NCI-H1694 treated with DMSO at 0.1 percent for 48 hours (cell line): ENCODE measurements at places on chromosomes 3 and 15.

DNA sequence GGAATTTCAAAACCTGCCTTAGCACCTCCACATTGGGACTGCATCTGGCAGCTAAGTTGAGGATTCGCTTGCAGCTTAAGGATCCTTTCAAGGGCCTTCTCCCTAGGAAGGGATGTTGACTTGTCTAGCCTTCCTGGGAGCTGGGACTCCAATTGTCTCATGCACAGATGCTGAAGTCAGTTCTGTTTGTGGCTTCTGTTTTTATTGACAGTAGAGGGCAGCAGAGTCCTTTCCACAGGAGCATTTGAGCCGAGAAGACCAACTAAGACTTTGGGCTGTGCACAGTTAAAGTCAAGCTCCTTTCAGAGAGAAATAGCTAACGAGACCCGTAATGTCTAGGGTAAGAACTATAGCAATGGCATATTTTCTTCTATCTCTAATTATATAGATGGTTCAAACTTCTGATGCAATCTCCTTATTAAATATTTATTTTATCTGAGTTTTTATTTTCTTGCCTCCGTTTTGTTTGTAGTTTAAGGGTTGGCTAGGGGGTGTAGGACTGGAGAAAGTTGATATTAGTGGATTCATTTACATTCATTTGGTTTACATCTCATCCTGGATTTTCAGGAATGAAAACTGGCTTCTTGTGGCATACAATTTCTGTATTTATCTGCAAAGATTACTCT is 59.7 kb upstream of the KBTBD8 start:
- peak; percentile 11 for DNase-seq

- no peak for DNase-seq
Measured at GRCh38 chr3:5784690-5785089, 597.2 kb downstream of the EDEM1 start.

GRCh38 chr3:113626503-113627371 is 69.7 kb downstream of the USF3 start:
- DNase-seq = no peak

- DNase-seq = no peak
Measured at GRCh38 chr3:14647976-14648955, 3.3 kb upstream of the CCDC174 start.

DNA sequence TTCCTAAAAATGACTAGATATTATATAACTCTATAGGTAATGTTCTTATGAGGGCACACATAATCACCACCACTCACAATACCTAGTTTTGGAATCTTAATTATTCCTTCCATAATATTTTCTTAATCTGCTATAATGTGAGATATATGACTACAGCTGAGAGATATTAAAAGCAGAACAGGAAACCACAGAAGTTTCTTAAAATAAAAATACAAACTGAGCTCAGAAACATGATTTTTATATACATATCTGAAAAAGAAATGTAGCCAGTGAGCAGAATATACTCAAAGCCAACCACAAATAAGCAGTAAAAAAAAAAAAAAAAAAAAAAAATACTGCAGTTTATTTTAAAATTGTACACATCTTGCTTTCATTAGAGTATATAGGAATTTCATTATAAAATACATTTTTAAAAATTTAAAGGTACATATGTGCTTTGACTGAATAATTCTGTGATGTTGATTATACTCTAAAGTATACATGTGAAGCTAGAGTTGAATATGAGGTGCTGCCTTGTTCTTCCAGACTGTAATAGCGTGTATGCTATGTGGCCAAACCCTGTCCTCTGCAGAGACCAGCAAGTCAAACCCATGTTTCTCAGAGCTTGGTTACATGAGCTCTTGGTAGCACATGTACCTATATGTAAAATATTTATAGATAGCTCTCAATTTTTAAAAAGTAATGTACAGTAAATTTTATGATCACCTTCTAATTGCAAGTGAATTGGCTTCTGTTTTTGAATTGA is 175.0 kb downstream of the UBE2E2 start:
- DNase-seq = no peak

GRCh38 chr3:135169651-135170050 is 374.6 kb downstream of the EPHB1 start:
- DNase-seq = no peak

DNA sequence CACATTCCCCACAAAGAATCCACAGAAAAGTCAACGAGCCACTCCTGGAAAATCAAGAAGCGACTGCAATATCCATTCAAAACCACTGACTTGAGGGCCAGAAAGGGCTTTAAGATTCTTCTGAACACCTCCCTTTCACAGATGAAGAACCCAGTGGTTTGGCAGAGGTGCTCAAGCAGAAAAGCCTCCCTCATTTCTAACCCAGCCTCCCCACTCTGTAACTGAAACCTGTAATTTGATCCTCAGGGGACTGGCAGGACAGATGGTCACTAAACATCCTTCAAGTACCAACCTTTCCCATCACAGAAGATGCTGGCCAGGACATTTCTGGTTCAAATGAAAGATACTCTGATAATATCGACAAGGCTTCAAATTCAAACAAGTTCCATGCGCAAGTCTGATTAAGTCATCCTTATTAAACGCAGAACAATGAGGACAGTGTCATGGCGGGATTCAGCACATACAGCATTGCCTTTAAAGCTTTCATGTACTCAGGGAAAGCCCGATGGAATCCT is 5.5 kb downstream of the SEMA5B start:
- no peak for DNase-seq

- no peak for DNase-seq
Measured at GRCh38 chr3:51340013-51340829, 44.9 kb upstream of the MANF start.

DNA sequence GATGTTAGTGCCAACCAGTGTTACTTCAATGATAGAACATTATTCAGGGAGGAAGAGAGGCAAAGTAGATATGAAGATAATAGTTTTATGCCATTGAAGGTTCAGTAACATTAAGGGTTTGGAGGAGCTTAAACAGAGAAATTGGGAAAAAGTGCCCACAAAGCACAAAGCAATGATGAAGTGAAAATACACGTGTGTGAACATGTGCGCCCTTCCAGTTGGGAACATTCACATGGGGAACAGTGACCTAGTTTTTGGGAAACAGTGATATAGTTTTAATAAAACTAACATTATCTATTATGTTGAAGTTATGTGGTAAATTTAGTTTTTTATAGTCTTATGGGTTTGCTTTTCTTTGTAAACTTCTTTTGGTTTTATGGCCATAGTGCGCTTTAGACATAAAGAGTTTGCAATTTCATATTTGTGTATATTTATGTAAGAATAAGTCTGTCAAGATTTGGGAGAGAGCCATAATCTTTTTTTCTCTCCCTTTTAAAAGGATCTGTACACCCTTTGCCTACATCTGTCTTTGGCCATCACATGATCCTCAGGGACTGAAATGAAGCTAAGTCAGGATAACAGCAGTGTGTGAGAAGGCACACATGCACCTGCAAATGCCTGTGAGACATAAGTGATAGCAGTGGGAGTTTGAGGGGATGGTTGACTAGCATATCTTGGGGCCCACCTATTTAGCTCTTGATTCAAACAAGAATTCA is 450.3 kb upstream of the THRB start:
- no peak for DNase-seq

DNA sequence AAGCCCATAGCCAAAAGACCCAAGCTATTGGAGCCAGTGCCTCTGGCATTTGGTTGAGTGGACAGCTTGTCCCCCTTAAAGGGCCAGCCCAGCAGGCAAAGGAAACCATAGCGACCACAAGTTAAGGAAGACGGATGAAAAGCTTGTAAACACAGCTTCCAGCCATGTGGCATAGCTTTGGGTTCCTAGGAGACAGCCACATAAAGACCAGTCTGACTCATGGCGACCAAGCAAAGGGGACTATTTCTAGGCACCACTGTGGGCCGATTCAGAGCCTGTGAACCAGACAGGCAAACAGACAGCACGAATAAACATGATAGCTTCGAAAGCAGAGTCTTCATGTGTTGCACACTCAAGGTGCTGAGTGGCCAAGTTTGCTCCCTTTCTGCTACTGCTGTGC is 30.5 kb upstream of the SRGAP3 start:
- DNase-seq = no peak

- DNase-seq = no peak
Measured at GRCh38 chr3:188756241-188756640, 415.5 kb upstream of the TPRG1 start.

- DNase-seq = no peak
Measured at GRCh38 chr15:25378501-25378901, 60.3 kb downstream of the UBE3A start.

GRCh38 chr15:23387621-23388190 is 33.2 kb downstream of the GOLGA8S start:
- no peak for DNase-seq

GRCh38 chr3:119912220-119912619 is 130.3 kb downstream of the NR1I2 start:
- DNase-seq = no peak

GRCh38 chr3:132394320-132394719 is 23.0 kb upstream of the DNAJC13 start:
- no peak for DNase-seq

GRCh38 chr3:185977679-185978040 is 39.8 kb upstream of the TRA2B start:
- DNase-seq = no peak

DNA sequence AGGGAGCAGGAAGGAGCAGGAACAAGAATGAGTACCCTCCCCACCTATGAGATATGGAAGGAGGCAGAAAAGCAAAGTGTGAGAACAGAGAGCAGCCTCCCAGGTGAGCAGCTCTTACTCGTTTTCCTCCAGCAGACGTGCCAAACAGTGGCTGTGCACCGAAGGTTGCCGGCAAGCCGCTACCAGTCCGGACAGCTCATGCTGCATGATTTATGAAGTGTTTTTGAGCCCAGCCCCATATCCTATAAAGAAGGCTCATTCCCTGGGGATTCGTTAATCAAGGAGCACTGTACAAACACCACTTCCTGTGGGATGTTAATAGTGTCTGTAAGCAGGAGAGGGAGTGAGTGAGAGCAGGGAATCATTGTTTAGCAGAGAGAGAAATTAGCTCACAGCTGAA is 118.3 kb upstream of the FOXB1 start:
- peak; percentile 91 for DNase-seq

DNA sequence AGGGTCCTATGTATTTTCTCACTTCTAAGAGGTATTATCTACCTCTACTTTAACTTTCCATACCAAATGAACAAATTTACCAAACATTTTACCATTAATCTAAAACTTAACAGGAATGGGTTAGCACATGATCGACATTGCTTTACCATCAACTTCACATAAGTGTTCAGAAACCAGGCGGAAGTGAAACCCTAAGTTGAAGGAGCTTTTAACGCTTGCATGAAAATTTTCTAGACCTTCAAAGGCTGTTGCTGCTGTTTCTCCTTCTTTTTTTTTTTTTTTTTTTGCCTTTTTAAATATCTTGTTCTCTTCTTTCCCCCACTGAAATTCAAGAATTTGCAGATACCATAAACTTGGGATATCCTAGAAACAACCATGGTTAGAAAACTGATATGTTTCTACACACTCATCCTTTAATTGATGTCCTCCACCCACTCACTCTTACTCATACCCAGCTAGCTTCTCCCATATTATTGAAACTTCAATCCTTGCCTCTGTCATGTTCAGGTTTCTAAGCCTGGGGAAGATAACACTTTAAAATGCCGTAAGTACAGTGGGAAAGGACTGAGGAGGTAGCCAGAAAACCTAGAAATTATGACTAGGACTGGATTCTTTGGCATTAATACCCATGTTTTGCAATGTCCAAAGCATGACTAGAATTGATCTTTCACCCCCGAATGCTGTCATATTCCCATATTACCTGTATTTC is 24.7 kb downstream of the MYO5A start:
- no peak for DNase-seq

DNA sequence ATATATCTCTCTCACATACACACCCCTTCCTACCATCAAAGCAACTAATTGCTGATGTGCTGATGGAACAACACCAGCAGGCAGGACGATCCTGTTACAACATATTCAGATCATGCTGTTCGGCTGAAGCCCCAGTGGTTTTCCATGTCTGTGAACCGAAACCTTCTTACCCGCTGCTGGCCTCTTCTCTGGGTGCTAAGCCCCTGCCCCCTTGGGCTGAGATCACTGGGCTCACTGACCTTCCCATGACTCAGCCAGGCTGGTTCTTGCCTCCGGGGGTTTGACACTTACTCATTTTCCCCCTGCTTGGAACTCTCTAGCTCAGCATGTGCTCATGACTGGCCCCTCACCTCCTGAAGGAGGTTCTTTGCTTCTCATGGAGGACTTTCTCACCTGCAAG is 122.0 kb upstream of the RGMA start:
- no peak for DNase-seq

DNA sequence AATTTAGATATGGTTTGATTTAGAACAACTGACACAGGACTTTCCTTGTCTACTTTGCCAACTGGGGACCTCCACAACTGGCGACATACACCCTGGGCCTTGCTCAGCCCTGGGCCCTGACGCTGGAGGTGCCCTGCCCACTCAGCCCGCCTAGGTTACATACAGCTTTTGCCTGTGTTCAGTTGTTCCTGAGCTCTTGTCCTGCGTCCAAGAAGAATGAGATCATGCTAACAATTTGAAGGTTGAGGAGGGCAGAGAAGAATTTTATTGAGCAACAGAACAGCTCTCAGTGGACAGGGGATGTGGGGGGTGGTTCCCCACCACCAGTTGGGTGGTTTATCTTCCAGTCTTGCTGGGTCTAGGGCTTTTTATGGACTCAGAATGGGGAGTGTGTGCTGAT is 67.9 kb downstream of the IQCH start:
- DNase-seq = no peak

- DNase-seq = no peak
Measured at GRCh38 chr3:23442598-23443383, 239.7 kb downstream of the UBE2E2 start.

DNA sequence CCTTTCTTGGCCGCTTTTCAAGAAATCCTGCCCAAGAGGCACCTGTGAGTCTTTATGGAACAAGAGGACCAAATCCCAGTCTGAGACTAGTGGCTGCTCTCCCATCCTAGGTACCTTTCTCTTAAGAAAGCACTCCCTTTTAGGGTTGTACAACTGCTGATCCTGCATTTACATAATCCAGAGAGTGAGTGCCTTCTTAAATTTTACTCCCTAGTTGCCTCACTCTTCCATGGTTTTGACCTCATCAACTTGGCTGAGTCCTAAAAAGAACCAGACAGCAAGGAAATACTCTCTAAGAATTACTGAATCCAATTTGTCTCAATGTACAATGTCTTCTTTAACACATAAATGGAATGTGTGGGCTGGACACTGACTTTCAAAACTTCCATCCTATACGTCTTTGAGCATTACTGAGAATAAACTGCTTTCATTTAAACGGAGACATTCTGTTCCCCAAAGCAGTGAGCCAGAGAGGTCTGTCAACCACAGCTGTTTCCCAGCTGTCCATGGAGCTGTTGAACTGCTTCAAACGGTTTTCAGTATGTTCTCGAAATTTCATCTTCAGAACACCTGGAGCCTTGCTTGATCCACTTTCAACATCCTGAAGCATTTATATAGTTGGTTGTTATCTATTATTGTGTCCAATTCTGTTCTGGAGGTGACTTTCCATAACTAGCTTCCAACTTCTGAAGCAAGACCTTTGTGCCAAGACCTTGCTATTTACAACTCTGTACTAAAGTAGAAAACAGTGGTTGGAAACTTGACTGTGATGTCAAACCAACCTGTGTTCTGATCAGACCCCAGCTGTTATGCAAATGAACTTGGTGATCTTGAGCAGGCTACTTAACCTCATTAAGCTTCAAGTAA is 179.1 kb downstream of the SLC9A9 start:
- DNase-seq = no peak

- no peak for DNase-seq
Measured at GRCh38 chr15:39204031-39204430, 376.8 kb upstream of the THBS1 start.
